ENCODE measurements at places on chromosomes 5 and 9.

DNA sequence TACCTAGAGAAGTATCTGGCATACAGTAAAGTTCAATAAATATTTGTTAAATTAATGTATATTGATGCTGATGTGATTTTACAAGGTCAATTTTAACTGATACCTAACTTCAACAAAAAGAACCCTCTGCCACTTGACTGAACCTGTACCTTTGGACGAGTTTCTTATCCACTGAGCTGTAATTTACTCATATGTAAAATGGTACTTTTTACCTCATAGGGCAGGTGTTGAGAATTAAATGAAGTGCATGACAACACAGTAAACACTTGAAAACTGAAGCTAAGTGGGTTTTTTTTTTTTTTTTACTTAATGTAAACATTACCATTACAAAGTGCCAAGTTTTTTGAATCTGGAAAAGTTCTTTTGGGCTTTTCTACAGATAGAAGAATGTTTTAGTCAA lies 15.4 kb downstream of the NIPSNAP3B start:
- no peak for DNase-seq

DNA sequence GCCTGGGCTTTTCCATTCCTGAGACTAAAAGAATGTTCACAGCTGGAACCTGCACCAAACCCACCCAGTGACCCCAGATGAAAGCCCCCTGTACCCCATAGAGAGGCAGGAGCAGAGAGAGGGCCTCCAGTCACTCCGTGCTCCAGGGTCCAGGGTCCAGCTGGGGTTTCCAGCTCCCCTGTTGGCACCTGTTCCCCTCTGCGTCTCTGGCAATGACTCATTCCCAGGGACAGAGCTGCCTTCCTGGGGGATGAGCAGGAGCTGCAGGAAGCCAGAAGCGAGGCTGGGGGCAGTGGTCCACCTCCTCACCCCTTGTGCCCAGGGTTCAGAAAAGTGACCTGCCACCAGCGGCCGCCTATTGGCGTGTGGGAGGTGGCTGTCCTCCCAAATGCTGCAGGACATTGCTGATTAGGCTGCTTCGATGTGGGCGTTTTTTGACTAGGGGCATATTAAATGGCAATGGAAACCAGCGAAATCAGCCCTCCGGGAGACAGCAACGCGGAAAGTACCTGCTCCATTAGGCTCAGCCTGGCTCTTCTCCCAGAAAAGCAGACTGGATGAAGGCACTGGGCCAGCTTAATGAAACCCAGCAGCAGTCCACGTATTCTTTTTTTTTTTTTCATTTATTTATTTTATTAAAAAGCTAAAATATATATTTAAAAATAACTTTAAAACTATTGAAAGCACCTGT lies 97.4 kb downstream of the DAP start:
- DNase-seq, result peak; percentile 24

DNA sequence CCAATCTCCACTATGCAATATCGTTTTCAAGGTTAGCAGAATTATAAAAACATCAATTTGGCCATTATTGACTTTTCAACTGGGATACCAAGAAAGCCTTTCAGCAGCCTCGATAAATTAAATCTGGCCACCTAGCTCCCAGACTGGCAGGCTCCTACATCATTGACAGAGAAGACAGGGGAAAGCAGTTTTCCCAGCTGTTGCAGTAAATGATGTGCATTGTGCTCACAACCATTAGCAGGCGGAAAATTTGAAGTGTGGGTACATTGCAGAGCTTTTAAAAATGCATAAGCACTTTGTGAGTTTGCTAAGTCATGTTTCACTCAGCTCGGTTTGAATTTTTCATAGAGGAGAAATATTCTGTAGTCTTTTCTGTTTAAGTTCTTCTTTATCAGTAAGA lies 297.9 kb downstream of the KCTD16 start:
- no peak for DNase-seq

- DNase-seq, result no peak
Observed at GRCh38 chr9:38227656-38228055, 158.6 kb upstream of the SHB start.

DNA sequence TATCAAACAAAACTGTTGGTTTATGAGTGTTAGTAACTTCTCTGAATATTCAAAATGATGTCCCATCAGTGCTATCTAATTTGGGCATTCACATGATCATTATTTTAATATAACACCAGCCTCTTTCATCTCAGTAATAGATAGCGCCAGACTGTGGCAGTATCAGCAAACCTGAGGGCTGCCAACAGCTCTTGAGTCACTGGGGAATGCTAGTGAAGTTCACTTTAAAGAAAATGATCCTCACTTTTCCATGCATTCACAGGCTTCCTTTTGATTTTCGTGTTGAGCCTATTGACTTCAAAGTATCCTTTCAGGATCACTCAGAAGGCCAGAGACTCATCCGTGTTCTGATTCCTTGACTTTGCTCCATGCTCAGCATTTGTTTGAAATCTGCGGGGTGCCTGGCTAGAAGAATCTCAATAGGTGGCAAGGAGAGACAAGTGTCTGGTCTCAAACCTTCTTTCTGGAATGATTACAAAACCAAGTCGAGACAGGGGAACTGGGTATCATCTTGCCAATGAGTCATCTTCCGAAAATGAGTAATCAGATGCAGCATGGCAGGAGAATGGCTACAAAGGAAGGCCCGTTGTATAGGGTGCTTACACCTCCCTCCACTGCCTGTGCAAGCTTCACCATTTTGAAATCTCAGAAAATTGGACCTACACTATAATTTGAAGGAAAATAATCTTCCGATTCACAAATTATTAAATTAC lies 509.1 kb downstream of the RASEF start:
- DNase-seq, result no peak

Data from activated CD4-positive, CD25-positive, alpha-beta regulatory T cell treated with anti-CD3 and anti-CD28 coated beads, Interleukin-2, amount 50 U/mL, for 72 hours (primary cell).